ENCODE measurements at places on chromosomes 5 and 9.

- no peak for DNase-seq
Measured at GRCh38 chr9:86903734-86904085, 43.6 kb downstream of the GAS1 start.

DNA sequence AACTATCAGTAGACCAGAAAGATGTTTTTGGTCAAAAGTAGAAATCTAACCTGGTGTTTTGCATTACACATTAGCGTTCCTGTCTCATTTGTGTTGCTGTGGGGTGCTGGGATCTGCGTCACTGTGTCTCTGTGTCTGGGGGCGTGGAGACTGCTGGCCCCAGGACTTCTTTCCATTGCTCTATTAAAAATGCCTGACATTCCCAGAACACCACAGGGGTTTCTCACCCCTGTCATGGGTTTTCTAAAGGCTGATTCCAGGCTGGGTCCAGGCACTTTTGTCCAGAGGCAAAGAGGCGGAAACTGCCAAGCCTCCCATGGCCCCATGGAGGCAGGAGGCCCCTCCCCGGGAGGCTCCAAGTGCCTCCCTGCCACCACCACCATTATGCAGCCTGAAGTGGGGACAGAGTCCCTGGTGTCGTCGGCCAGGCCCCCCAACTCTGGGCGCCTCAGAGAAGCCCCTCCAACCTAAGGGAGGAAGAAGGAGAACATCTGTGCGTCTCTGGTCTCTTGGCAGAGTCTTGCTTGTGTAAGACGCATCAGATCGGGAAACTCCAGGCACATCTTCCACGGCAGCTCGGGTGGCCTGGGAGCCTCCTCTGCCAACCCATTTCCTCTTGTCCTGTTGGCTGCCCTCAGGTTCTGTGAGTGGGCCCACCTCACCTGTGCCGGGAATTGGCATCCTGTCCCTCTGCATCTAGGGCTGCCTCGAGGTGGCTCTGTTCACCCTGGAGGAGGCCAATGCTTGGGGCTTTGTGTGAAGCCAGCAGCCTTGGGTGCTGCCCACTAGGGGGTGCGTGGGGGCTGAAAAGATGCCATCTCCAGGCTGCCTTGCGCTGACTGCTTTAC is 13.8 kb upstream of the PLEKHG4B start:
- DNase-seq, result no peak

GRCh38 chr5:20972419-20972925 is 984.5 kb upstream of the CDH18 start:
- peak; percentile 24 for DNase-seq

GRCh38 chr5:139659695-139660101 is 11.5 kb downstream of the CXXC5 start:
- DNase-seq, result no peak

DNA sequence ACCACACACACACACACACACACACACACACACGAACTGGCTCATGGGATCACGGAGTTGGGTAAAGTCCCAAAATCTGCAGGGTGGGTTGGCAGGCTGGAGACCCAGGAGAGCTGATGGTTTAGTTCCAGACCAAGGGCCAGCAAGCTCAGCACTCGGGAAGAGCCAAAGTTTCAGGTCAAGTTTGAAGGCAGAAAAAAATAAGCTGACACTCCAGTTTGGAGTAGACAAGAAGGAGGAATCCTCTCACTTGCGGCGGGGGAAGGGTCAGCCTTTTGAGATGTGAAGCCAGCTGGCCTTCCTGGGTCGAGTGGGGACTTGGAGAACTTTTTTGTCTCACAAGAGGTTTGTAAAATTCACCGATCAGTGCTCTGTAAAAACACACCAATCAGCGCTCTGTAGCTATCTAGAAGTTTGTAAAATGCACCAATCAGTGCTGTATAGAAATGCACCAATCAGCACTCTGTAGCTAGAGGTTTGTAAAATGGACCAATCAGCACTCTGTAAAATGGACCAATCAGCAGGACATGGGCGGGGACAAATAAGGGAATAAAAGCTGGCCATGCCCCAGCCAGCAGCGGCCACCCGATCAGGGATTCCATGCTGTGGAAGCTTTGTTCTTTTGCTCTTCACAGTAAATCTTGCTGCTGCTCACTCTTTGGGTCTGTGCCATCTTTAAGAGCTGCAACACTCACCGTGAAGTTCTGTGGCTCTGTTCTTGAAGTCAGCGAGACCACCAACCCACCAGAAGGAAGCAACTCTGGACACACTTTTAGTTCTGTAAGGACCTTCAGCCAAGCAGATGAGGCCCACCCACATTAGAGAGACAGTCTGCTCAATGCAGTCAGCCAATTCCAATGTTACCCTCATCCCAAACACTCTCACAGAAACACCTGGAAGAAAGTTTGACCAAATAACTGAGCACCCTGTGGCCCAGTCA is 37.8 kb upstream of the UNC5A start:
- DNase-seq, result no peak

DNA sequence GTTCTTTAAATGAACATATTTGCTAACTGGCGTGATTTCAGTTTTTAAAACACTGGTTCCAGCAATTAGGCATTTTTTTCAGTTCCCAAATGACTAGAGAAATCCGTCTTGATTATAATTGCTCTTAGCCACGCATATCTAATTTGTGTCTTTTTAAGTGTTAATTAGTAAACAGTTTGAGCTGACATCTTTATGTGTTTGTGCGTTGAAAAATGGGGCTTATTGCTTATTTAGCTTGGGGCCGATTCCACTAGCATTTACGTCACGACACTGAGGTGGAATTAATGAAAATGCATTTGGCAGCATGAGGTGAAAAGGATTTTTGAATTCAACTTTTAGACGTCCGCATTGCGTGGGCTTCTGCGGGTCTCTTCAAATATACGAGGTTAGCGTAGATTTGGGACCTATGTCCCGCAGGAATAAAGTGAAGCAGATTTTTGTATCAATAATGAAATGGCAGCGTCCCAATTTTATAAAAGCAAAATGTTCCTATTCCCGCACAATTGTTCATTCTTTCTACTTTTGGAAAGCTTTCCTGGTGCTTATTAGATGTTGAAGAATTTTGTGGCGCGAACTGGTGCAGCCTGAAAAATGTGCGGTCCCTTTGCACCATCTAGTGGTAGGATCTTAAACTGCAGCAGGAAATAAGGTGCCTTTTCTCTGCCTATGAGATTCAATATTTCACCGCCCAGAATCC is 122.7 kb upstream of the LMX1B start:
- DNase-seq, result no peak

DNA sequence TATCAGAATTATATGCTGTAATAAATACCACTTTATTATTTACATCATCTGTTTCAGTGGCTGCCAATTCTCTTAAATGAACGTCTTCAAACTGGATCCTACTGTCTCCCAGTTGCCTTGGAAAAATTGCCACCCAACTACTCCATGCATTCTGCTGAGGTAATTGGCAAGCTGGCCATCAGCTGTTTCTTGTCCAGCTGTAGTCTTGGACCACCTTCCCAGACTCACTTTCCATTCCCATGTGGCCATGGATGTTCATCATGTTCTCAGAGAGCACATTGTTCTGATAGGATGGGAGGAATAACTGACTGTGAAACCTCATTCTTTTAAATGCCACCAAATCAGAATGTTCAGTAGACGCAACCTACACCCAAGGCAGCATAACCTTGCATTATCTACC is 157.5 kb downstream of the DOCK8 start:
- DNase-seq, result peak; percentile 35

DNA sequence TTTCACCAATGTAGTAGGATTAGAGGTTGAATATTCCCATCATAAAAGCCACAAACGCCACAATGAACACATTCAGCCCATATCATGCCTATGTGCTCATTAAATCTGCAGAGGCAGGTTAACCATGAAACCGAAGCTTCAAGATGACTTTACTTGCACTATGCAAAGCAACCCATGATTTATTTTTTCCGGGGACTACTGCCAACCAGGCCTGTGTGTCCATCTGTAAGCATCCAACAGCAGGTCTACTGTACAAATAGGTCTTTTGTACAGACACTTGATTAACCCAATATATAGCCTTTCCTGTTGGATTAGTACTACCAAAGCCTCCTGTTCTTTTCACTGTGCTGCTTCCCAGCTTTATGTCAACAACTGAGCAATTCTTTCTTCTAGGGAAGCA is 104.9 kb upstream of the CDH10 start:
- no peak for DNase-seq

DNA sequence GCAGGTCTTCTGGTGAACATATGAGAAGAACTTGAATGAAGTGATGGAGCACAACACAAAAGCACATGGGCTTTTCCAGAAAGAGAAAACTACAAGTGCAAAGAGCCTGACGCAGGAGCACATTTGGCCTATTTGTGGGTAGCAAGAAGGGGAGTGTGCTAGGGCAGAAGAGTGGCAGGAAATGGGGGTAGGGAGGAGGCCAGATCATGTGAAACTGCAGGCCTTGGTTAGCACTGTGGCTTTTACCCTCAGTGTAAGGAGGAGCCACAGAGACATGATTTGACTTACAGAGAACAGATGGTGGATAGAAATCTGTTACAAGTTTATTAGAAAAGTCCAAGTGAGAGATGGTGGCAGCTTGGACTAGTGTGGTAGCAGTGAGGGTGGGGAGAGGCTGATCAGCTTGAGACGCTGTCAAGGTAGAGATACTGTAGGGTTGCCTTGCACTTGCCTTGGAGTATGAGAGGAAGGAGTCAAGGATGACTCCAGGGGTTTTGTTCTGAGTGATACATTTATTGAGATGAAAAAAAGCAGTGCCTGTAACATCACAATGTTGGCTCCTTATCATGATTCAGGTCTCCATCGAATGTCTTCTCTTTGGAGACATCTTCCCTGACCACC is 126.7 kb downstream of the PPP2R2B start:
- no peak for DNase-seq

- no peak for DNase-seq
Measured at GRCh38 chr5:14946815-14947620, 75.4 kb upstream of the ANKH start.

All from skeletal muscle cell (primary cell).